ENCODE measurements at places on chromosomes 2 and 18.

GRCh38 chr2:1233281-1233680 is 180.0 kb upstream of the TPO start:
- DNase-seq = no peak

GRCh38 chr2:33166287-33166881 is 219.6 kb downstream of the LTBP1 start:
- peak; percentile 50 for DNase-seq

GRCh38 chr2:37718515-37719161 is 47.2 kb upstream of the CDC42EP3 start:
- DNase-seq = no peak

GRCh38 chr2:11307764-11308415 is 36.5 kb downstream of the ROCK2 start:
- no peak for DNase-seq

DNA sequence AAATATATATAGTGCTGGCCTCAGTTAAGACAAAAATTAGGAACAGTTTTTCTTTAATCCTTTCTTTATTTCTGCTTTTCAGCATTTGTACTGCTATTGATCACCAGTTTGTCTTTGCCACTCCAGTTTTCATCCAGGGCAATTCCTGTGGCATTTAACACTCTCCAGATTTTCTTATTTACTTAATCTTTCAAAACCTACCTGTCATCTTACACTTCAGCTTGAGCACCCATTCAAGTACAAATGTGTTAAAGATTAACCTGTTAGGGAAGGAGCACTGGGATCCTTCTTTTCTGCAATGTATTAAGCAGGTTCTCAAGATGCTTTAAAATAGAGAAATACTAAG is 101.8 kb upstream of the SCN1A start:
- DNase-seq = no peak

- DNase-seq = no peak
These were observed 20.8 kb upstream of the GCG start for GRCh38 chr2:162172802-162173370.

GRCh38 chr2:170923799-170924198 is 5.3 kb upstream of the GORASP2 start:
- DNase-seq = no peak

GRCh38 chr18:48023334-48024008 is 93.0 kb upstream of the SMAD2 start:
- peak; percentile 68 for DNase-seq

DNA sequence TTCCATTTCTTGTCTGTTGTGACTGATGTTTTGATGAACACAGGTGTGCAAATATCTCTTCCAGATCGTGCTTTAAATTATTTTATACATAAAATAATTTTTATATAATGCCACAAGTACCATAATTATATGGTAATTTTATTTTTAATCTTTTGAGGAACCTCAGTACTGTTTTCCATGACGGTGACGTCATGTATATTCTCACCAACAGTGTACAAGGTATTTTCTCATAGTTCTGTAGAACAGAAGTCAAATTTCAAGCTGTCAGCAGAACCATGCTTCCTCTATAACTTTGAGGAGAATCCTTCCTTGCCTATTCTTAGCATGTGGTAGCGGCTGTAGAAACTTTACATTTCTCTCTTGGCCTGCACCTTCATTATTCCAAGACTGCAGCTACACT is 349.4 kb upstream of the GYPC start:
- no peak for DNase-seq

DNA sequence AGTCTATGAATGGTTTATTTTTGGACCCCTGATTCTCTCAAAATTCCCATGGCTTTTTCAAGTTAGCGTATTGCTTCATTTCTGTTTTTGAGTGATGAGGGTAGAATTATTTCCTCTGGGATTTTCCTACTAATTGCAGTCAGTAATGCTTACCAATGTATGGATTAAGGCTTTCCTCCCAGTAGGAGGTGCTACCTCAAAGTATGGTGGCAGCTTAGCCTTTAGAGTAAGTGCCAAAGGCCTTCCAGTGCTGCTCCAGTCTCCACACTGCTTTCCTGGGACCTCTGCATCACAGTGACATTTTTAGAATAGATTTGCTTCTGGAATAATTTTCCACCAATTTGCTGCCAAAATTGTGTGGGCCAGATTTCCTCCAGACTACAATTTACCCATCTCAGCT is 16.2 kb upstream of the SSB start:
- DNase-seq = no peak

- no peak for DNase-seq
These were observed 111.9 kb upstream of the OTOS start for GRCh38 chr2:240252191-240252871.

DNA sequence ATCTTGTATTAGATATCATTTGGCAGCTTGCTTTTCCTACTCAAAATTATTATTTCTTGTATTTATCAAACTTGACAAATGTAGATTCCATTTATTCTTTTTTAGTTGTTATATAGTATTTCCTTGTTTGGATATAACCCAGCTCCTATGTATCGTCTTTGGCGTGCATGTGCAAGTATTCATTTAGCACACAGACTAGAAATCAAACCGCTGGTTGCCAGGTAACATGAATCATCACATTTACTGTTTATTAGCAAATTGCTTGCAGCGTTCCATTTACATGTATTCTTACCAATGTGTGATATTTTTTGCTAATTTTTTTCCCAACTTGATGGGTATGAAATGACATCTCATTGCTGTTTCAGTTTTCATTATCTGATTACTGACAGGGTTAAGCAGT is 2089.7 kb upstream of the CELF4 start:
- no peak for DNase-seq

GRCh38 chr2:39435234-39435633 is 1.9 kb downstream of the MAP4K3 start:
- DNase-seq = peak; percentile 29

DNA sequence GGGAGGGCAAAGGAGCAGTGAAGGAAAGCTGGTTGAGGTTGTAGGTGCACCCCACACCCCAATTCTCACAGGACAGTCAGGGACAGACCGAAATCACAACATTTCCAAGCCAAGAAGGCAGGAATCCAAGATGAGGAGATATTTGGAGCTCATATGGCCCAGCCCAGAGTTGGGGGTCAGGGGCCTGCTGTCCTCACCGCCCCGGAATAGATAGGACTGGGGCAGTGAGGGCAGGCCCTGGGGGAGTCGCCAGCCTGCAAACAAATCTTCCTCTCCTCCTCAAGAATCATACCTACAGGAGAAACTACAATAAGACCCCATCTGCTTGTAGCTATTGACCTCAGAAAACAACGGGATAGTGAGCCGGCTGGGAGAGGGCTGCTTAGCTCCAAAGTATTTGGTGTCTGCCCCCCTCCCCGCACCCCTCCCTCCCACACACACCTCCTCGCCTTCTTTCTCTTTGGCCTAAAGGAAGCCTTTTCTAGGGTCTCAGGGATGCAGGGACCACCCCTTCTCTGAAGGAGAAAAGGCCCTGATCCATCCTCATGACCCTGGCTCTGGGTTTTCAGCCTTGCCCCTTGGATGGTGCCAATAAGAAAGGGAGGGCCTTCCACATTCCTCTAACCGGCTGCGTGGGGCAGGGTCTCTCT is 3.8 kb downstream of the EN1 start:
- DNase-seq = no peak

- no peak for DNase-seq
These were observed 294.9 kb upstream of the SYT4 start for GRCh38 chr18:43572163-43572562.

- peak; percentile 18 for DNase-seq
These were observed 69.1 kb upstream of the FOXI3 start for GRCh38 chr2:88521445-88522073.

GRCh38 chr2:42224422-42225067 is 55.4 kb downstream of the EML4 start:
- DNase-seq = no peak

- no peak for DNase-seq
These were observed 348.8 kb downstream of the METTL4 start for GRCh38 chr18:2222270-2223185.

DNA sequence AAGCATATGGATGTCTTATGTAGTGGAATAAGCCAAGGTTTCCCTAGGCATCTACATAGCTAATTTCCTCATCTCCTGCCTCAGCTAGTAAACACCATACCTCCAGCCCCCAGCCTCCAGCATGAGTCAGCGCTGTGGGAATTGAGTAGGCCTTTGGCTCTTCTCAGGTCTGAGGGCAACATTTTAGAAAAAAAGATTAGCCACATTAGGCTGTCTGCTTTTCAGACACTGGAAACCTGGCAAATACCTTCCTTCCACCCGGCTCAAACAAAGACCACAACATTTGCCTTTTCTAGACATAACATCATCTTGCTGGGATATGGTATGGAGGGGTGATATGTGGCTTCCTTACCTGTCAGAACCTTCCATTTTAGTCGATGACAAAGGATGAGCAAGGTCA is 6.1 kb upstream of the CCDC195 start:
- peak; percentile 64 for DNase-seq

- DNase-seq = peak; percentile 13
These were observed 26.8 kb upstream of the SLC9A2 start for GRCh38 chr2:102592601-102593000.

DNA sequence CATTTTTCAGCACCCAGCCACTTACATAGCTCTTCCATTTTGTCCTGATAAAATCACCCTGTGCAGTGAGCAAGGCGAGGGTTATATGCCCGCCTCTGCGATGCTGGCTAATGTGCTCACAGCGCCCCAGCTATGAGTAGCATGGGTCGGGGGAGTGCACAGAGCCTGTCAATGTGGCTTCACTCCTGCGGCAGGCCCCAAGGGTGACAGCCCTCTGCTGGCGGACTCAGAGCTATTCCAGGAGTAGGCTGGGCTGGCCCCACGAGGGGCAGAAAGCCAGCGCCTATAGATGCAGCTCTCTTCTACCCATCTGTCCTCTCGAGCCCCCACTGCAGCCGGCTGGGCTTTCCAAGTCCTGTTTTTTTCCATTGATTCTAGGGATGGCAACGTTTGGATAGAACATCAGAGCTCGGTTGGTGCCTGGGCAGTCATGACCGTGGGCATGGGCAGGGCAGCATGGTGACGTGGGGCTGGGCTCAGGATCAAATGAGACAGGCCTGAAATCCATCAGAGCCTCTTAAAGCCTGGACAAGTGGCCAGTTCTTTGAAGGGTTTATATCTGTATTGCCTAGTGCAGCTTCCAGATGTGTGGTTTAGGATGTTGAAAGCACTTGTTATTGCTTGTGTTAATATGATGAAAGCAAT is 134.7 kb downstream of the MCFD2 start:
- DNase-seq = no peak

GRCh38 chr2:203751685-203752271 is 45.3 kb downstream of the CD28 start:
- peak; percentile 18 for DNase-seq

DNA sequence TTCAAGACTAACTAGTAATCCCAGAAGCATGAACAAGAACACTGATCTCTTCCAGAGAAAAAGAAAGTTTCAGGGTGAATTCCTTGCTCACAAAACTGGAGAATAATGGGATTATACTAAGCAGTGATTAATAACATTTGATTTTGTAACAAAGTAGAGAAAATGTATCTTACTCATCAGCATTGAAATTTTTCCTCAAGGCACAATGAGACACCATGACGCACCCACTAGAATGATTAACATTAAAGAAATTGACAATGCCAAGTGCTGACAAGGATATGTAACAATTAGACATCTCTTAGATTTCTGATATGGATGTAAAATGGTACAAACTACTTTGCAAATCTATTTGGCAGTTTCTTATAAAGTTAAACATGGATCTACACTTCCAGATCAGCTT is 101.1 kb upstream of the EPHA4 start:
- peak; percentile 48 for DNase-seq

GRCh38 chr2:35410431-35411061 is 945.0 kb upstream of the CRIM1 start:
- peak; percentile 47 for DNase-seq

DNA sequence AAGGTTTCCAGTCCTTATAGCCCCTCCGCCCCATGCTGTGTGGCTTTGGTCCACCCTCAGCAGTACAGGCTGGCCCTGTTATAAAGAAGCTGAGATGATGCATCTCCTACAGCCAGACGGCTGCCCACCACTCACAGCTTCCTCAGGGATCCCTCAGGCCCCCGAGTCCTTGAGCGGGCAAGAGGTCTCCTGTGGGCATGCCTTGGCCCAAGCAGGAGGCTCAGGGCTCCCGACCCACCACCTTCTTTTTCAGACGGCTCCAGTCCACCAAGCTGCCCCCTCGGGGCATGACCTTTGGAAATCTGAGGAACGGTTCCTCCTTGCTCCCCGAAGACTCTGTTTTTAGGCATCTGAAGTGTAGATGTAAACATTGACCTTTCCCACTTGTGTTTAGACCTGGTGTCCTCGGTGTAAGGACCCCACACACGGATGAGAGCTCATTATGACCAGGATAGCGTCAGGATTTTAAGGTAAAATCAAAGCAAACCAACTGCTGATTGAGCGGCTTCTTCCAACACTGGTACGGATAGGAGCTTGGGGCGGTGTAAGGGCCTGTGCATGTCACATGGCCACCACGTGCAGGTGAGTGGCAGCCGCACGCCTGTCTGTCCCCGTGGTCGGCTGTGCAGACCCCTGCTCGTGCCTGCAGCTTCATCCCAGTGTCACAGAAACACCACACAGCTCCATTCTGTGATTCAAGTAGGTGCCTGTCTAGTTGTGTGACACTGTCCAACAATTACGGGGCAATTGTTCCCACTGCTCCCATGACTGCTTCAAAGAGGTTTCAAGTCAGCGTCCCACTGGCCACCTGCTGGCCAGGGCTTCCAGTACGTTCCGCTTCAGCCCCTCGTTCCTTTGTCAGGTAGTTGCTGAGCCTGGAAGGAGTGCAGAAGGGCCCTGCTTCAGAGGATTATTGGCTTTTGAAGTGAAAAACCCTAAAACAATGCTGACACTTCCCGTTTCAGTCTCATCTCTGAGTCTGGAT is 74.7 kb downstream of the NDUFA10 start:
- DNase-seq = no peak

DNA sequence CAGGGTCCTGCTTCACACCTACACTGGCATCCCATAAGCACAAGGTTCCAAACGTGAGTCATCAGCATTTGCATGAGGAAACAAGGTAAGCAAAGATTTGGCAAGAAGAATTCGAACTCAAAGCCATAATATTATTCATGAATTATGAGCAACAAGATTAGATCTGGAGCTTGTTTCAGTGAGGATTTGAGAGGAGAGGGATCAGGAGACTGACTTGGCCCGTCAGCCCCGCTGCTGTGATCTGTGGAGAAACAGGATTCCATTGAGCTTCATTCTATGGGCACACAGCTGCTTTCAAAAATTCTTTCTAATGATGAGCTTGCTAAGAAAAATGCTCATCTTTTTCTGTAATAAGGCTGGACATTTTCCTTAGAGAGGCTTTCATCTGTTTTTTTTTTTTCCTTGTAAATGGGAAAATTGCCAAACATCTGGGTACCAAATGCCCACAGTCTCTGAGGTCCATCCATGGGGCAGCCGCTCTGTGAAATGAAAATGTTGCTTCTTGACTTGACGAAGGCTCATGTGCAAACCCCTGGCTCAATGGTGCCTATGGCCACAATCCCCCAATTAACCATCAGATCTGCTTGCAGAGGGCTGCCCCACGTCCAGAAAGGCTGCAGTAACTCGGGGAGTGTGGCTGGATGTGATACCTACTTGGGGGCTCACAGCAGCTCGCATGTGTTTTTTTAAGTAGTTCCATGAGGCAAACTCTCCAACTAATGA is 179.3 kb downstream of the TMEM18 start:
- no peak for DNase-seq

Measured in EL (cell line).